ENCODE measurements at places on chromosomes 2 and 18.

GRCh38 chr2:159185401-159186130 lies 100.9 kb downstream of the WDSUB1 start:
- DNase-seq: no peak

- DNase-seq: no peak
Observed at GRCh38 chr2:219598308-219599078, 836 bp downstream of the STK11IP start.

DNA sequence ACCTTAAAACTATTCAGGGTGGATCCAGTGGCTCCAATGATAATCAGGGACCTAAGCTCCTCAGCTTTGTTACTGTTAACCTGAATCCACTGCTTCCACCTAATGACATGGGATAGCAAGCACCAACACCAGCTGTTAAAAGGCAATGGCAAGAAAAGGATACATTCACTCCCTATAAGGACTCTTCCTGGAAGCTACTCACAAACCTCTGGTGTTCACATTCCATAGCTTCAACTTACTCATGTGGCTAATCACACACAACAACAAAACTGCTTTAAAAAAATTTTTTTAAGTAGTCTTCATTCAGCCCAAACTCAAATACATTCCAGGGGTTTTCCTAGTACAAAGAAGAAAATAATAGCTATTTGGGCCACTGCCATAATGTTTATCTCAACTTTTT lies 24.5 kb downstream of the ROCK2 start:
- no peak for DNase-seq

GRCh38 chr2:95023222-95023597 lies 2.3 kb upstream of the MAL start:
- no peak for DNase-seq

DNA sequence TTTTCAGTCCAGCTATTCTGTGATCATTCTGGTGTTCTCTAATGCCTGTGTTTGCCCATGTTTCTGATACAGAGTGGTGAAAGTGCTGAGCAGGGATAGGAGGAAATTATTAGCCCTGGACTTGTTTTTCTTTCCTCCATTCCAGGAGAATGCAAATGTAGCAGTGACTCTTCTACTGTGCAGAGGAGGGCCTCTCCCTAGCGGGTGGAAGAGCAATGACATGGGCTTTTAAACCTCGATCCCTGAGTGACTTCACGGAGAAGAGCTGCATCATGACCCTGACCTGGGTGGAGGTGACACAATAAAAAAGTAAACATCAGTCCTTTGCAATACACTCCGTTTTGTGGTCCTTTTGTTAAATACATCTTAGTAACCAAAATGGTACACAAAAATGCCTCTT lies 68.0 kb upstream of the NETO1 start:
- DNase-seq: no peak

- no peak for DNase-seq
Observed at GRCh38 chr2:23596316-23596885, 211.4 kb downstream of the KLHL29 start.

DNA sequence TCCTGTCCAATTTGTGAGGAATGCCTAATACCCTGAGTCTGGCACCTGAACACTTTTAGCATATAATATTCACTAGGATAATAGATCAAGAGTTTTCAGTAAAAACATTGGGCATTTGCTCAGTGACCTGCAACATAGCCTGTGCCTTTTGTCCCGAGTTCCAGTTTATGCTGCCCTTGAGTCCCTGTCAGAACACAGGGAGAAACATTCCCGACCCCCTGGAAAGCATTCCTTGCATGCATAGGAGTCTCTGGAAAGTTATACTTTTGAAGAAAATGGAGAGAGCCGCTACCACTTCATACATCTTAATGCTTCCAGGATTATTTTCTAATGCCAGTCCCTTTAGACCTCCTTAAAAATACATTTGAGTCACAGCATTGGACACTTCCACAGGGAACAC lies 107.3 kb downstream of the PLCL1 start:
- DNase-seq: no peak

GRCh38 chr18:68780802-68781635 lies 16.9 kb upstream of the CCDC102B start:
- DNase-seq: no peak

- DNase-seq: no peak
Observed at GRCh38 chr2:95079199-95079683, 42.4 kb downstream of the MRPS5 start.

DNA sequence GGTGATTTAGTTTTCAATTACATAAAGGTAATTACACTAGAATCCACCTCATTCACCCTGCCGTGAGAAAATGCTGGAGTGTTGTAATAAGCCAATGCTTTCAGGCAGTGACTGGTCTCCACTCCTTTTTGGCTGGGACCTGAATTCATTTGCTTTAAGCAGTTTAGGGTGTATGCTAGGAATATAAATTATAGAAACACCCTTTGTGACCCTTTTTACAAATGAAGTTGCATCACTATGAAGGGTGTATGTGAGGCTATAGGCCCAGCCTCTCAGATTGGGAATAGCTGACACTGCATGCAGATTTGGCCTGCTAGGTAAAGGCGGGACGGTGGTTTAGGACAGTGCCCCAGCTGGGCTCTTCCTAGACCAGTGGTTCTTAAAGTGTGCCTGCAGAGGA lies 50.8 kb upstream of the NFE2L2 start:
- no peak for DNase-seq

DNA sequence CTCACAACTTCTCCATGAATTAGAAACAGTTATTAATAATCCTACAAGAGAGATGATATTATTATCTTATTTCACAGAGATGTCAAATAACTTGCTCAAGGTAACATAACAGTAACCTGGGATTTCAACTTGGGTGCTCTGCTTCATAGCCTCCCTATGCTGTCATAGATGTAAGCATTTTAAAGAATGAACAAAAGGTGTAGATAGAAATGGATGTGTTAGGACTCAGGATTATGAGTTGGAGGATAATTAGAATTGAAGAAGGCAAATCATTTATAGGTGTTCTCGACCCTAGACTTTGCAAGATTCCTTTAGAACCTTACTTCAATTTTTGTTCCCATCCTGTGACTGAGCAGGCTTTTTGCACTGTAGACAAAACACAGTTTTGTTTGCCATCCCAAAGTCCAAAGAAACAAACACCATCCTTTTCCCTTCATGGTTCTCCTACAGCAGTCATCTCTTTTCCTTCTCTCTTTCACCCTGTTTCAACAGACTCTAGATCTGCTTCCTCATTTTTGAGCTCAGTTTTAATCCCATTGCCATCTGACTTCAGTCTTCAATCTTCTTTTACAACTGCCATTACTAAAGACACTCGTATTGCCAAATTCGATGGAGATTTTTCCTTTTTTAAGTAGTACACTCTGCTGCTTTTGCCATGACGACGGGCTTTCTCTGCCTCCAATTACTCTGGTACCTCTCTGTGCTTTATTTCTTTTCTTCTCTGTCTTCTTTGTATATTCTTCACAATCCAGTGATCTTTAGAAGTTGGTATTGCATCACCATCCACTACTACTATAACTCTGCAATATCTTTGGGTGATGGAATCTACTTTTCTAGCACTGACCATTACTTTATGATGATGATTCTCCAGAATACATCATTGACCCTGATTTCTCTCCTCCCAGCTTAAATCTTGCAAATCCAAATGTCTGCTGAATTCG lies 4.5 kb downstream of the HNMT start:
- no peak for DNase-seq

- DNase-seq: no peak
Observed at GRCh38 chr2:149451417-149452165, 121.2 kb downstream of the LYPD6 start.

- no peak for DNase-seq
Observed at GRCh38 chr18:27108842-27109241, 76.3 kb downstream of the CHST9 start.

- DNase-seq: no peak
Observed at GRCh38 chr2:100422320-100423055, 5.0 kb upstream of the CHST10 start.

GRCh38 chr2:123732563-123732962 lies 292.5 kb upstream of the CNTNAP5 start:
- DNase-seq: no peak

DNA sequence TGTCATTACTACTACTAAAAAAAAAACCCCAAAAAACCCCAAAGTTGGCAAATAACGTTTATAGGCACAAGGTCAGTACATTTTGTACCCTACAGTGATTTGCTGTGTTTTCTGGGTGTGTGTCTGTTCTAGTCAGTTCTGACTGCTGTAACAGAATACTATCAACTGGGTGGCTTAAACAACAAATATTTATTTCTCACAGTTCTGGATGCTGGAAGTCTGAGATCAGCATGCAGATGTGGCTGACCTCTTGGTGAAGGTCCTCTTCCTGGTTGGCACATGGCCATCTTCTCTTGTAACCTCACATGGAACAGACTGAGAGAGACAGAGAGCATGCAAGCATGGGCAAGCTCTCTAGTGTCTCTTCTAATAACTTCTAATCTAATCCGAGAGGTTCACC lies 103.1 kb downstream of the CERS6 start:
- no peak for DNase-seq

GRCh38 chr2:65300134-65300760 lies 72.6 kb downstream of the ACTR2 start:
- DNase-seq: no peak

DNA sequence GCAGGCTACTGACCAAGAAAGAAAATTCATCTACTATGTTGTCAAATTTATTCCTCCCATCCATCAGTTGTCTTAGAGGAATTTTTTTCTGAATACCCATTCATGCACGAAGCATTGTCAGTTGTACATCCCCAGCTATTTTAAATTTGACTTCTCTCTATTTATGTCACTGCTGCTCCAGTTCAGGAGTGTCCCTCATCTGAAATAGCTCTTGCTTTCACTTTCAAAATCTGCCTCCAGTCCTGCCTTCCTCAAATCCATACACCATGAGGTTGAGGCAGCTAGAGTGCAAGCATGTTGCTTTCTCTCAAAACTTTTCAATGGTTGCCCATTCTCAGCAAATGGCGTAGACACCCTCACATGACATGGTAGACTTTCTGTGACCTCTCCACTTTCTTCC lies 335.4 kb upstream of the CDH2 start:
- DNase-seq: no peak

DNA sequence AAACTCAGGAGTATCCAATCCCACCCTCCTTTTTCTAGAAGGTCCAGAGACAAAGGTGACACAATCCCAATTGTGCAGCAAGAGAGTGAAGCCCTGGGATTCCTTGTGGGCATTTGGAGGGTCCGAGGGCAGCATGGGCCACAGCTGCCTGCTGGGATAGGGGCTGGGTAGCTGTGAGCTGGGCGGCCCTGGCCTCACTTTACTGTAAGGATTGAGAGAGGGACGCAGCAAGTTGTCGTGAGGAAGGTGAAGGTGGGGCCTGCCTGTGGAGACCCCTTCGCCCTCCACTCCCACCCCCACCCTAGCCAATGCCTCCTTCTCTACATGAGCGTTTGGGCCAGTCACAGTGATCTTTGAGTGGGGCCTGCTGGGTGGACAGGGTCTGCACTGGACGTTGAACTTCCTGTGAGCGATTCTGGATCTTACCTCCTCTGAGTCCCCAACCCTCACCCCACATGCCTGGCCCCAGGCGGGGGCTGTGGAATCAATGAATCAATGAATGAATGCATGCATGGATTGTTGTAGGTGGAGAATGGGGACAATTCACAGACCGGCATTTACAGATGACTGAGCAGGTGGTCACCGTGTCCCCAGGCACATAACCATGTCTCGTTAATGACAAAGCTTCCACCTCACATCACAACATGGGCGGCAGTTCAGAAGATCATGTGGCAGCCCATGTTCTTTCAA lies 107.2 kb downstream of the INHBB start:
- no peak for DNase-seq

DNA sequence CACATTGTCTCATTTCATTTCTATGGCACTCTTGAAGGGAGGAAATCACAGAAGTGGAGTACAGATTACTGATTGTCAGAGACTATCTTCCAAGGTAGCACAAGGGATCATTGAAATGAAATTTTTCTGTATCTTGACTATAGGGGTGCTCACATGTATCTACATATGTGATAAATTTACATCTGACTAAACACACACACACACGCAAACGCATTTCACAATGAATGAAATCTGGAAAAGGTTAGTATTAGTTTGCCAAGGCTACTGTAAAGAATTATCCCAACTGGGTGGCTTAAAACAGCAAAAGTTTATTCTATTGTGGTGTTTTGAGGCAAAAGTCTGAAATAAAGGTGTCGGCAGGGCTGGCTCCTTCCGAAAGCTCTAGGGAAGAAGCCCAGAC lies 144.6 kb downstream of the SH3BP4 start:
- no peak for DNase-seq

DNA sequence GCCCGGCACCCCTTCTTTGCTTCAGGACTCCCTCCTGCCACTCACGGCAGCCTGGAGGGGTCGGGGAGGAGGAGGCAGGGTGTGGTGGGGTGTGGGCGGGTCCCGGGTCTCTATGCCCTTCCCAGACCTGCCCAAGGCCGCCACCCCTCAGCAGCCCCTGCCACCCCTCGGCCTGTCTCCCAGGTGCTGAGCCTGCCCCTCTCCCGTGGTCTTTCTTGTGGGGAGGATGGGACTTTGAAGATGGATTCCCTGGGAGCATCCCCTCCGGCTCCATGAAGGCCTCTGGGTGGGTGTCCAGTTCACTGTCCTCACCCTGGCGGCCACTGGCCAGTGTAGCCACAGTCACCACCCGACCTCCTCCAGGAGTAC lies 23.2 kb downstream of the KCNIP3 start:
- no peak for DNase-seq

- DNase-seq: no peak
Observed at GRCh38 chr2:128520791-128521190, 202.1 kb upstream of the HS6ST1 start.

- DNase-seq: no peak
Observed at GRCh38 chr2:127348426-127349000, 39.3 kb downstream of the MAP3K2 start.

DNA sequence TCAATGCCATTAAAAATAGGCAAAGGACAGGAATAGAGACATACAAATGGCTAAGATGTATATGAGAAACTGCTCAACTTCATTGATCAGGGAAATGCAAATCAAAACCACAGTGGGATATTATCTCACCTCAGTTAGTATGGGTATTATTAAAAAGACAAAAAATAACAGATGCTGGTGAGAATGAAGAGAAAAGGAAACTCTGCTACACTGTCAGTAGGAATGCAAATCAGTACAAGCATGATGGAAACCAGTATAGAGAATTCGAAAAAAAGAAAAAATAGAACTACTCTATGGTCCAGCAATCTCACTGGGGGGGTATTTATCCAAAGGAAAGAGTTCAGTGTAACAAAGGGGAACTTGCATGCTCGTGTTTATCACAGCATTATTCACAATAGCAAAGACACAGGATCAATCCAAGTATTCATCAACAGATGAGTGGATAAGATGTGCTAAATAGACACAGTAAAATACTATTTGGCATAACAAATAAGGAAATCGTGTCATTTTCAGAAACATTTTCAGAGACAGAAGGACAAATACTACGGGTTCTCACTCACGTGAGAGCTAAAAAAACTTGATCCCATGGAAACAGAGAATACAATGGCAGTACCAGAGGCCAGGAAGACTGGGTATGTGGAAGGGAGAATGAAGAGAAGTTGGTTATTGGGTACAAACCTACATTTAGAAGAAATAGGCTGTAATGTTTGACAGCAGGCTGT lies 60.6 kb downstream of the CCDC74A start:
- DNase-seq: no peak

DNA sequence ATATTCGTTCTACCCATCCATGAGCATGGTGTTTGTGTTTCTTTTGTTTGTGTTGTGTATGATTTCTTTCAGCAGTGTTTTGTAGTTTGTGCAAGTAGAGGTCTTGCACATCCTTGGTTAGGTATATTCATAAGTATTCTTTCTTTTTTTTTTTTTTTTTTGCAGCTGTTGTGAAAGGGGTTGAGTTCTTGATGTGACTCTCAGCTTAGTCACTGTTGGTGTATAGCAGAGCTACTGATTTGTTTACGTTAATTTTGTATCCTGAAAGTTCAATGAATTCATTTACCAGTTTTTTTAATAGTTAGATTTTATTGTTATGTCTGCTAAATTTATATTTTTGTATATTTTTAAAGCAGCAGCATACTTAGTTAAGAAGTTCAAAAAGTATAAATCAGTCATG lies 834.4 kb upstream of the NRXN1 start:
- DNase-seq: no peak

Data from NCI-H1417 treated with DMSO at 0.1 percent for 48 hours (cell line).